Activated CD4-positive, alpha-beta T cell treated with anti-CD3 and anti-CD28 coated beads, Interleukin-2, amount 50 U/mL, for 1 hour (primary cell): ENCODE measurements at places on chromosomes 6 and 20.
A peak's percentile ranks its signal among the peaks of the same experiment; 100 is the strongest.

DNA sequence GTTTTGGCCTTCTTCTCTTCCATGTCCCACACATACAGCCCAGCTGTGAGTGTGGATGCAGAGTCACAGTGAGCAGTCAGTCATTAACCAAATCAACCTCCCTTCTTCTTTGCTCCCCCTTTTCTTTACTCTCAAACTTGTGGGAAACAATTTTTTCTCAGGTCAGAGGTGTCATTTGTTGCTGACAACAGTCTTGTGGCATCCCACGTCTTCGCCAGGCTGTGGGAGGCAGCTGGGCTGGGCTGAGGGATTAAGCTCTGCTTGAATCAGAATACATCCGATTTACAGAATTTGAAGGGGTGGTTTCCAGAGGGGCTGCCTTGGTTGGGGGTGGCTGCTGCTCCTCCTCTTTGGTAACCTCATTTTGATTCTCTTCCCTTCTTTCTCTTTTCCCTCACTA, 40.5 kb downstream of the SCGN start:
- no peak for DNase-seq

- no peak for DNase-seq
Observed at GRCh38 chr6:43762966-43763695, 6.9 kb upstream of the VEGFA start.

DNA sequence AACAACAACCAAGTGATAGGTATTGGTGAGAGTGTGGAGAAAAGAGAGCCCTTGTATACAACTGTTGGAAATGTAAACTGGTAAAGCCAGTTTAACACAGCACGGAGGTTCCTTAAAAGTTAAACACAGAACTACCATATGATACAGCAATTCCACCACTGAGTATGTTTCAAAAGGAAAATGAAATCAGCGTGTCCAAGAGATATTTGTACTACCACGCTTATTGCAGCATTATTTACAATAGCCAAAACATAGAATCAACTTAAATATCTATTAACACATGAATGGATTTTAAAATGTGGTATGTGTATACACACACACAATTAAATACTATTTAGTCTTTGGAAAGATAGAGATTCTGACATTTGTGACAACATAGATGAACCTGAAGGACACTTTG, 1.1 kb downstream of the PTCHD4 start:
- no peak for DNase-seq

DNA sequence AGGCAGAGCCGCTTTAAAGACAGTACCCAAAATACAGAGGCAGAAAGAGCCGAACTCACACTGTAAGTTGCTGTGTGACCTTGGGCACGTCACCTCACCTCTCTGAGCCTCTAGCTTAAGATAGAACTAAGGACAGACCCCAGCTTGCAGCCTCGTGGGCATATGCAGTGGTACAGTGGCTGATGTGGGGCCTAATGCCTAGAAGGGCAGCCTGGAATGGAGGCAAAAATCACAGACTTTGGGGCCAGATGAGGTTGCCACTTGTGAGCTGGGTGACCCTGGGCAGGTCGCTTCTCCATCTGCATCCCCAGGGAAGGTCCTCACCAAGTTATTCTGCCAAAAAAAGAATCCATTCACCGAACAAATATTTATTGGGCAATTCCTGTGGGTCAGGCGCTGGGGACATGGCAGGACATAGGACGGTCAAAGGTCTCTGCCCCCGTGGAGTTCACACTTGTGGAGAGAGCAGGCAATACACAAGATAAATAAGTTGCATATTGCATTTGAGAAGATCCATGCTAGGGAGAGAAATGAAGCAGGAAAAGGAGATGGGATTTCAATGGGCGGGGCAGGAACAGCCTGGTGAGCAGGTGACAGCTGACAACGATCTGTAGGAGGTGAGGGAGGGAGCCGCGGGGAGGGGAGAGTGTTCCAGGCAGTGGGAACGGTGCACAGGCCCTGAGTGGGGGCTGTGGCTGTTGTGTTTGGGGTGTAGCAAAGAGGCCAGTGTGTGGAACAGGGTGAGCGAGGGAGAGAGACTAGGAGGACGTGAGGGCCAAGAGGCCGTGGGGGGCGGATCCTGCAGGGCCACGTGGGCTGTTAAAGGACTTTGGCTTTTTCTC, 115.2 kb downstream of the CEBPB start:
- DNase-seq = no peak

- DNase-seq = peak; percentile 38
Observed at GRCh38 chr20:38685853-38686473, 38.3 kb upstream of the SLC32A1 start.

- no peak for DNase-seq
Observed at GRCh38 chr6:5710936-5711335, 295.8 kb downstream of the NRN1 start.

DNA sequence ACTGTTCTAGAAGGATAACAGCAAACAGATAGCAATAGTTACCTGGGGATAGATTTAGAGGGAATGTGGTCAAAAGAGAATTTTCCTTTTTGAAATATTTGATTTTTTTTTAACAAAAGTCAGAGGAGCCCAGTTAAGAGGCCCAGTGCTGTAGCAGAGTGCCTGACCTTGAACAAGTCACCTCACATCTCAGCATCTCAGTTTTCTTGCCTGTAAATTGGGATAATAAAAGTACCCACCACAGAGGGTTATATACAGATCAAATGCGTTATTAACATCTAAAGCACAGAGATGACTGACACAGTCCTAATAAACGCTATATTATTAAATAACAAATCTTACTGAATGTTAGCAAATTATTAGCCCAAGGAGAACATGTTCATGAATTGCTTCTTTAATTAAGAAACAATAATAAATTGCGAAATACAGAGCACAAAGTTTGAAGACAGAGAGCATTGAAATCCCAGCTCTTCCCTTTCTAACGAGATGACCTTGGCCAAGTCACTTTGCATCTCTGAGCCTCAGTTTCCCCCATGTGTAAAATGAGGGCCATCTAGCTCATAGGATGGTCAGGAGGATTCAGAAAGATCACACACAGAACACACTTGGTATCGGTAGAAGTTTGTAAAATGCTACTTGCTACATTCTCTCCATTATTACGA, 35.5 kb downstream of the PTGIS start:
- no peak for DNase-seq

GRCh38 chr20:13012886-13013285, 4.1 kb downstream of the SPTLC3 start:
- DNase-seq = no peak

DNA sequence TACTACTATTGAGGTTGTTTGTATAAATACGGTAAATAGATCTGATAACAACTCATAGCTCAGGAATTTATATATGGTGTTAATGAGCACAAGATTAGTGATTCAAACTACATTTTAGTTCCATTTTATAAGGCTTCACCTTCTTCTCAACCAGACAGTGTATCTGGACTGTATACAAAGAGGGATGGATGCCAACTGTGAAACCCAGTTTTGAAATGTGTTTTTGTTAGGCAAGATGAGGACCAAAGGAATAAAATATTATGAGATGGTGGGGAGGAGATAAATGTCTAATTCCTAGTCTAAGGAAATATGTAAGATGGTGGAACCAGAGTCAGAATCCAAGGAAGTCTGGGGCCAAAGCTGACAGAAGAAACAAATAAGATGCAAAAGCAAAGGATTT, 329.0 kb downstream of the GRIK2 start:
- no peak for DNase-seq

- no peak for DNase-seq
Observed at GRCh38 chr6:138105880-138106664, 1.1 kb downstream of the PERP start.

DNA sequence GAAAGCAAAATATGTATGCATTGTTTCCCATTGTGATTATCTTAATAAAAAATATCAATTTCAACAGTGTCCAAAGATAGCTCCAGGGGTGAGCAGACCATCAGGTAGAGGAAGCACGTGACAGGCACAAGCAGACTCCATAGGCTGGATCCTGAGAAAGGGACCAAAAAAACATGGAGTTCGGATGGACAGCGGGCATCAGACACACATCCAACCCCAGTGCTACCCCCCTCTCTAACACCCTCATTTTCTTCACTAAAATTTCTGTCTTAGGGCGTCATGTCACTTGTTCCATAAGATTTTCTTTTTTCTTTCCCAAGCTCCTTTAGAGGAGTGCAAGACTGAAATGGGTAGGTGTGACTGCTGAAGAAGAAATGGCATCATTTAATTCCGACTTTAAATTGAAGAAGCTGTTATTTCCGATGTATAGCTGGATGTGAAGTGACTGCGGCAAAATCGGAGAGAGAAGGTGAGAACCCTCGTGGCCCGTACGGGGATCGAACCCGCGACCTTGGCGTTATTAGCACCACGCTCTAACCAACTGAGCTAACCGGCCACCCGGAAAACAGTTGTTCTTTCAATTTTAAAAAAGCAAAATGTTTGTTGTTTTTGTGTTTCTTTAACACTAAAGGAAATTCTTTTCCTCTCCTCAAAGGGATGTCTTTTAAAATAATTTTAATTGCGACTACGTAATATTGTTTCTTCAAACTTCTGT, 10.3 kb upstream of the PRSS16 start:
- DNase-seq = no peak

DNA sequence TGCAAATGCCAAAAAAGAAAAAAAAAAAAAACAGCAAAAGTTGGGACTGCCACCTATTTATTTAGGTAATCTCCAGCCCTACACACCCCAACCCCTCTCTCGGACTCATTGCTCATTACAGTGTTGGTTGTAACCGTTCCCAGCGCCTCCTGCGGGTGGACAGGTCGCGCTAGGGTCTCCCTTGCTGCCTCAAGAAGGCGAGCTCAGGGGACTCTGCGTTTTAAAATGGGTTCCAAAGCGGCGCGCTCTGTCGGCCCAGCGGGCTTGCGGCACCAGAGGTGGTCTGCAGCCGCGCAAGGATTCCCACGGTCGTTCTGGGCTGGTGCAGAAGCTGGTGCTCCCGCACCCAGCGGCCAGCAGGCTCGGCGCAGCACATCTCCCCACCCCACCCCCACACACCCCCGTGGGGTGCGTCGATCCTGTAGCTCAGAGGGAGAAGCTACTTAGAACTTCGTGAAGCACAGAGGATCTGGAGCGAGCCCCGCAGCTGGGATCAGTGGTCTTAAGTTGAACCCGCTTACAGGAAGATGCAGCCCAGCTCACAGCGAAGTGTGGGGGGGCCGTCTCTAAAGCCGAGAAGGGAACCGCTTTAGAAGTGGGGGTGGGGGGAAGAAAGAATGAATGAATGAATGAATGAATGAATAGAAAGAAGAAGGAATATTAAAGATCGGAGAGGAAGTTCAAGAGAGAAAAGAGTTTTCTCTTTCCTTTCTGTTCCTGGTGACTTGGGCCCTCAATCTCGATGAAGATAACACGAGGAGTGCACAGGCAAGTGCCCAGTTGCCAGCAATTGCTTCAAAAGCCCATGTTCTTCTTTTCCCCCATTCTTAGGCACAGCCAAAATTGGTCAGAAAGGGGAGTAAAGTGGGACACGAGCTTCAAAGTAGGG, 780 bp downstream of the TFAP2A start:
- DNase-seq = no peak

DNA sequence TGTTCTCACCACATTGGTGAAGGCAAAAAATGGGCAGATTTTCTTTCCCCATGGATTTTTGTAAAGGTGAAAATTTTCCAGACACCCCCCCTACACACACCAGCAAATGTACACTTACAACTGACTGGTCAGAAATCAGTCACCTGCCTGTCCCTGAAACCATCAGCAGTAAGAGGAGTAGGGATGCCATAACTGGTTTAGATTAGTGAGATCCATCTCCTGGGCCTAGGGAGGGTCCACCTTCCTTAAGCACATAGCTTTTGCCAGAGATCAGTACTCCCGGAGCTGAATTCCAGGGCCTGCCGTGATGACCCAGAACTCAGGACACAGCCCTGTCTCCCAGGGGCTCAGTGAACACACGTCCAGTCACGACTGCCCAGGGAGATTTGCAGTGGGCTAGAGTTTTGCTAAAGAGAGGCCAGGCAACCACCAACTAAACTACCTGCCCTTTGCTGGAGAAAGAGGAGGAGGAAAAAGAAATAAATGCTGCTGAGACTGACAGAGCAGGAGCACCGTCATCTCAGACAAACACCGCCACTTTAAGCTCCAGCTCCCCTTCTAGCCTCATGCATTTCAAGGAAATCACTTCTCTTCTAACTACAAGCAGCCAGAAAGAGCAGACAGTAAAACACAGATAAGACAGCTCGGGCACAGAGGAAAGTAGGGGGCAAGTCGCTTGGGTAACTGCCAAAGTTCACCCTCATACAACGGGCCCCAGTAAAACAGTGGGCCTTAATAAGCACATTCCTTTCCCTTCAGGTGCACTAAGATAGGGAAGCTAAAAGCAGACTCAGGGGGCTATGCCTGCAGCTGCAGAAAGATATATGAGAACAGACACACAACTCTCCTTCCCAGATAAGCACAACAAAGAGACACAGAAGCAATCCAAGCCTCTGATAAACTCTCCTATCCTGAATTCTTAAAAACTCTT, 82.6 kb upstream of the SPTLC3 start:
- DNase-seq = no peak

- no peak for DNase-seq
Observed at GRCh38 chr20:56202493-56203077, 45.9 kb upstream of the MC3R start.

DNA sequence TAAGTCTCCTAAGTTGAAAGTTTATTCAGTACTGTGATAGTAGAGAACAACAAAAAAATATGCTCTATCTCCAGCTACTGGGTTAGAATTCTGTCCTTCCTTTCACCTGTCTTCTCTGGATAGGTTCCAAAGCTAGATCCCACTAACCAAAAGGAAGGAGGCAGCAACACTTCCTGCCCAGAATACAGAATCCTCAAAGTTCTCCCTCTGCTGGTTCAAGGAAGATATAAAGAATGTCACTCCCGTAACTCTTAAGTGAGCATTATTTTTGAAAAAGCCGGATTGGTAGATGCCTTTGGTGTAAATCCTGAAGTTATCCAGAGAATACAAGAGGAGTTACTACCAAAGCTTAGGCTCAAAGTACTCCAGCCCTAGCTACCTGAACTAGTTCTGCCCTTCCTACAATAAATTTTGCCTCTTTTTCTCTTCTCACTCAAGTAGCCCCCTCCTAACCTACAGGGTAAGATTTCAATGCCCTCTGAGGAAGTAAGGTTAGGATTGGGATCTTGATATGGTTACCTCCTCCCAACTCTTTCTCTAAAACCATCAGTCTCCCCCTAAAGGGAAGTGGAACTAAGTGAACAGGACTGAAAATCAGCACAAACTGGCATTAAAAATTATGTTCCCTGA, 26.0 kb upstream of the CRIP3 start:
- DNase-seq = no peak

DNA sequence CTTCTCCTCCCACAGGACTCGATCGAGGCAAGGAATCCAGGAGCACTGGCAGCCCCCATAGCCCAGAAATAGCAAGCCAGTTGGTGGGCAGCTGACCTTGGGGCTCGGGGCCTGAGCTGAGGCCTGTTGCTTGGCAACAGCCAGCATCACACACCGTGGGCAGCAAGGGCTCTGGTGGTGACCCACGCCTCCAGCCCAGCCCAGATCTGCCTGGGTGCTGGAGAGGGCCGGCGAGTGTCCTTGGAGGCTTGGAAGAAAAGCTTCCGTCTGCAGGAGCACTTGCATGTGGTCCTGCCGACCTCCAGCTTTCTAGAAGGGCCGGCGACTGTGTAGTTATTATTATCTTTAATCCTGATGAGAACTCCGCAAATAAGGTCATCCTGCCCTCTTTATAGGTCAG, 67.3 kb downstream of the STK35 start:
- DNase-seq = no peak

GRCh38 chr6:5484692-5485091, 223.4 kb downstream of the FARS2 start:
- no peak for DNase-seq

GRCh38 chr6:93567164-93567563, 147.8 kb upstream of the EPHA7 start:
- no peak for DNase-seq

- no peak for DNase-seq
Observed at GRCh38 chr6:17709476-17709875, 2.8 kb upstream of the NUP153 start.
